Dermis microvascular lymphatic vessel endothelial cell (primary cell): ENCODE measurements at places on chromosomes 16 and 17. TPM values are rescaled to one million over a fixed set of nuclear protein-coding genes. Genes with fewer than 3 reads are reported as not detected.

CCDC78 gene
- 0.26 and 0.76 TPM in 2 replicates for total RNA-seq

SLC38A8 gene
- total RNA-seq: not detected in 2 replicates

TNP2 gene
- not detected in 2 replicates for total RNA-seq

BEAN1 gene
- 0.39 and 0.51 TPM in 2 replicates for total RNA-seq

KRTAP4-4 gene
- not detected in 2 replicates for total RNA-seq

DNA sequence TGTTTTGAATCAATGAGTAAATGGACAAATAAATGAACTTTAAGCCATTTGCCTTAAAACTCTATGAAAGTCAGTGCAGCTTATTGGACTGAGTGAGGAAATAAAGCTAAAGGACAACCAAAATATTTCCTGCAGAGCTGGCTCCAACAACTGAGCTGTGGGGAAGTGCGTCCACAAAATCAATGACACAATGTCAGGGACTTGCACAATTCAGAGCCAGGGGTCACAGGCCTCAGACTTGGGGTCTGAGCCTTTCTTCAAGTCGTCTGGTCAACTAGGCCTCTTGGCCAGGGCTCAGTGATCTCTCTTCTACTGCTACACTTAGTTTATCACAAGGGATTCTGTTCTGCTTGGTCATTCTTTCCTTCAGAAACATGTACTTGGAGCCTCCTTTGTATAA is 26.2 kb upstream of the RHBDL3 start:
- DNase-seq: no peak

DNA sequence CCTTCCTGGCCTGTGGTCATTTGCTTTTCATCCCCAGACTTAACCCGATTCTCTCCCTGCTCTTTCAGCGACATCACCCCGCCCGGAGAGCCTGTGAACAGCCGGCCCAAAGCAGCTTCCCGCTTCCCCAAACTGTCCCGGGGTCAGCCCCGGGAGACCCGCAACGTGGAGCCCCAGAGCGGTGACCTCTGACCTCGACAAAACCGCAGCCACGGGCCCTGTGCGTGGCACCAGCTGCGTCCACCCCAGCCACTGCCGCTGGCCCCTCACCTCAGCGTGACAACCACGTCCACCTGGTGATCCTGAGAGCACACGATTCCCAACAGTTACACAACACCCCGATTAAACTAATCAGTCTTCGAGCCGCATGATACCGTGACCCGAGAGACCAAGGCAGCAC is 235.2 kb downstream of the CPPED1 start:
- DNase-seq: no peak

DNA sequence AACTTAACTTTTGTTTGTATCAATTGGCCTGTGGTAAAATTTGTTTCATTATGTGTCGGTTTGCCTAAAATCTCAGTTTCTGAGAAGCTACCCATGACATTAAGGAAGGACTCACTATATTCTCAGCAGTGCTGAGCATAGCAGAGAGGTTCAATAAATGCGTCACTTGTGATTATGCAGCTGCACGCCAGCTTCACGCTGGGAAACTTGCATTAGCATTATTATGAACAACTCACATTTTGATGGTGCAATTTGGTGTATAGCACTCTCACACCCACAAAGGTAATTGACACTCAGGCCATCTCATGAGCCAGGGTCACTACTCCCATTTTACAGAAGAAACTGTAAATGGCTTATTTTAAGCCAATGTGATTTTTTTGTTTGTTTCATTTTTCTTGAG is 80.6 kb upstream of the SALL1 start:
- no peak for DNase-seq

GRCh38 chr16:7629571-7629970 is 296.9 kb downstream of the RBFOX1 start:
- no peak for DNase-seq

DNA sequence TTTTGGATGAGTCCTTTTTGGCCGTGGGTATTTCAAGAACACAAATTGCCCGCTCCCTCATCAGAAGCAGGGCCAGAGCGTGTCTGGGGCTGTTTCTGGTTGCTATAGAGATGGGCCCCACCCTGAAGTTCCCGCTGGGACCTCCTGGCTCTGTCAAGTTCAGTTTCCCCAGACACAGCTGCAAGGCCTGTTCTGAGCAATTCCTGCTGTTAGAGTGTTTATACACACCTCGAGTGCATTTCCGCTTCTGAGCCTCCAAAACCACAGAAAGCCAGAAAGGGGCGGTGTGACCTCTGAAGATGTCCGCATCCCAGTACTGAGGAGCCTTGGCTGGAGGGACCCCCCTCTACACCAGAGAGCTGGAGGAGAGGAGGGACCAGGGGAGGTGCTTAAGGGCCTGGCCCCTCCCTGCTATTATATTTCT is 9.3 kb upstream of the WBP2 start:
- DNase-seq: no peak
